Right forelimb (tissue), 1 donor: ENCODE measurements at places on chromosomes 6 and 20.

DNA sequence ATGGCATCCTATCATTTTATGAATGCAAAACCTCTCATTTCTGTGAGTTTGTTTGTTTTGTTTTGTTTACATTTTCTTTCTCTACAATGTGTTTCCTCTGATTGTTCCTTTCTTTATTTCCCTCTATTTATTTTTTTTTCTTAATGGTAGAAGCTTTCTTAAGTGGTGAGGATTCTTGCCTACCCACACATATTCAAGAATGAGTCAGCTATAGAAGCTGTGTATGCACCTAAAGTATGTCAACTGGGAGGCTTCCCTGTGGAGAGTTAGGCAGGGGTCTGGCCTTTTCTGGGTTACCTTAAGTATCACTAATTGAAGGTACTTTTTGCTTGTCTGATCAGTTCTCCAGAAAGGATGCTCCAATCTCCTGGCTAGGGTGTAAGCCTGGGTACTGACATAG is 354.0 kb downstream of the ESR1 start:
- DNase-seq, result no peak

DNA sequence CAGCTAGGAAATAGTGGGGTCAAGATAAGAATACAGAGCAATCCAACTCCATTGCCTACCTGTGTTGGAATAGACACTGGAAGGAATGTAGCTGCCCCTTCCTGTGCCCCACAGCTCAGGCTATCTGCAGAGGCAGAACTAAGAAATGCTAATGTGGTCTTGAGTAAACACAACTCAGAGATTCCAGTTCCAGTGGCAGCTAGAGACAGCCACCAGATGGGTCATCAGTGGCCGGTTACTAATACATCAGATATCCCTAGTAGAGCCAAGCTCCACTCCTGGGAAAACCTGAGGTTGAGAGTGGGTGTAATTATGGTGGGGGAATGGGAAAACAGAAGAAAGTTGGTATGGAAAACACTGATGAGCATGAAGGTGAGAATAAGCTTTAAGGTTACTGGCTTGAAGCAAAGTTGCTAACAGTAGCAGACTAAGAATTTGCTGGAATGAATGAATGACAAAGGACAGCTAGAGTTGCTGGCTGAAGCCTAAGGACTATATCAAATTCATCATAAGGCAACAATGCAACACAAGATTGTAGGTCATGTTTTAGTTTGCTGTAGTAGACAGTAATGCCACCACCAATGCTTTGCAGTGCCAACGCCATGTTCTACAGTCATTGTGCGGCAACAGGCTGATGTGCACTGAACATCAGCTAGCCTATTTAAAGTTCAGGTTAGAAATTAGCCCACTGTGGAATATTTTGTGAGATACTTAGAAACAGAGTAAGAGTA is 28.3 kb upstream of the FAM83C start:
- no peak for DNase-seq

- no peak for DNase-seq
Measured at GRCh38 chr20:24722586-24722985, 226.5 kb upstream of the CST7 start.

- DNase-seq, result no peak
Measured at GRCh38 chr20:4012589-4012988, 2.8 kb downstream of the RNF24 start.

- no peak for DNase-seq
Measured at GRCh38 chr6:18707714-18708439, 320.7 kb downstream of the RNF144B start.

DNA sequence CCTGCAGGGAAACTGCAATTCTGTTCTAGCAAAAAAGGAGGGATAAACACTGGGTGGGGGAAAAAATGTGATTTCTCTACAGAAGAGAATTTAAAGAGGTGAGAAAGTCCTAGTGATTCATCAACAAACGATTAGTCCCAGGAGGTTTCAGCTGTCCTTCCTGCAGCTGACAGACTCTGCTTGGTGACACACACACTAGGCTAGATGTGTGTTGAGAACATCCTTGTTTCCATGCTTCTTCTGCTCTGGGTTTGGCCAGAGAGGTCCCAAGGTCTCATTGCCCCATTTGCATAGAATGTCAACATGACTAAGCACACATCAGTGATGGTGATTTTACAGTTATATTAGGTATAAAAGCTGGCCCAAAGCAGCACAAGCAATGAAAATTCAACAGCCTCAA is 258.3 kb downstream of the NFATC2 start:
- no peak for DNase-seq
